ENCODE measurements at places on chromosomes 16 and 17.

GRCh38 chr16:51159296-51159695 is 8.2 kb upstream of the SALL1 start:
- DNase-seq = no peak

DNA sequence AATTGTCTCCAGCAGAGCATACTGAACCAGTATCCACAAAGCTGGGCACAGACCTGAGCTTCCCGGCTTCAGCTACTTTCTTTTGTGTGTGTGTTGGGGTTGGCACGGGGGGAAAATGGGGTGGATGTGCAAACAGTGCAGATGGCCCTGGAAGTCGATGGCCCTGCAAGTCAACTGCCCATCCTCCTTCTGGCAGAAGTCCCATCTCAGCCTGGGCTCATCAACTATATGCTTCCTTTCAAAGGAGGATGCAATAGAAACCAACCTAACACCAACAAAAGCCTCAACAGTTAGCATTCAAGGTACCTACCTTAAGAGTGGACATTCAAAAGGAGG is 55.7 kb downstream of the SOX9 start:
- DNase-seq = no peak

DNA sequence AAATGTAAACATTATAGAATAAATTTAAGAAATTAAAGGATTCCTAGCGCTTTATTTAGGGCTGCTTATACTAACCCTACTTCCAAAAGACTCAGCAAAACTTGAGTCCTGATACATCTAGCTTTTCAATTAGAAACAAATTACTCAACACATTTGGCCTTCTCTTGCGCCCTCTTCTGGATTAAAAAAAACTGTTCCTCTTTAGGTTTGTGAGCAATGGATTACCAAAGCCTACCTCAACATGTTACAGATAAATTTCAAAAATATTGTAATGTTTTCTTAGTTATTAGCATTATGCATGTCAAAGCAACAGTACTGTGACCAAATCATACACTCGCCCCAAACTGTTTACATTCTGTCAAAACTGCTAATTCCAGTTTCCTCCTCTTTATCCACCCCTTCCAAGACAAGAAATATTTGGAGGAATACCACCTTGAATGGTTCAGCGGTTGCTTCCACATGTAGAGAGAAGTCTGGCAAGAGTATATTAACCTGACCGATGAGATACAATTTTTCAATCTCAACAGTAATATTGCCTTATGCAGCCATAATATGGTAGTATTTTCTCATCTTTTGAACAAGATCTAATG is 2.7 kb downstream of the NUFIP2 start:
- DNase-seq = no peak

GRCh38 chr17:80816241-80817103 is 175.2 kb upstream of the CHMP6 start:
- no peak for DNase-seq

- no peak for DNase-seq
Observed at GRCh38 chr16:65845466-65846209, 520.9 kb upstream of the CDH5 start.

DNA sequence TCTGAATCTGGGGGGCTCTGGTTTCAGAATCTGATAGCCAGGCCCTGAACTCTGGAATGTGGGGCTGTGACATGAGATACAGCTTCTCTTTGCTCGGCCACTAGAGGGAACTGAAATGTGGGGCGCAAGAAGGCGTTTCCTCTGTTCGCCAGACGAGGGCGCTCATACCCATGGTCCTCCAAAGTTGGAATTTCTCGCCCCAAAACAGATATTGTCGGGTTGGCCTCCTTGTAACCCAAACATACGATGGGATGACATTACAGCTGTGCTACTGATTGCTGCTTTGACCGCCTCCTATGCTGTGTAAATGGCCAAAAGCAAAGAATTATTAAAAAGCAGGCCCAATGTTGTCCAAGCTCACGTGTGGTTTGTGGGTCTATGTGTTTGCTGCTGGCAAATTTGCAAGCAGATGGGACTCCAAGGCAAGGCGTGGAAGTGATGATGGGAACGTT is 13.1 kb upstream of the MSI2 start:
- DNase-seq = peak; percentile 70

- DNase-seq = no peak
Observed at GRCh38 chr17:74633326-74633725, 9.8 kb upstream of the CD300E start.

DNA sequence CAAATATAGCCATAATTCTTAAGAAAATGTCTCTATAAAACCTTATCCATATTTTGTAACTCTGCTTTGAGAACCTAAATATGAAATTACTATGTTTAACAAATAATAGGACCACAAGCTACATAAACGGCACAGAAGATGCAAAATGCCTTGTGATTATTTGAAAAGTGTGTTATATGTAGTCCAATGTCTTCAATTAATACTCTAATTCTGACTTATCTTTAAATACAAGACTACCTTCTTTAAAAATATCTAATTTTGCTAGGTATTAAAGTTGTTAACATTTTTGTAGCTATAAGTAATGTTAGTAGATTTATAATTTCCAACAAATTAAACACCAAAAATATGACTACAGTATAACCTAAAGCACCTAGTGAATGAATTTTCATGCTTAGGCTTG is 17.0 kb downstream of the PSMD12 start:
- DNase-seq = no peak

- peak; percentile 27 for DNase-seq
Observed at GRCh38 chr17:48011405-48012150, 26.0 kb downstream of the COPZ2 start.

DNA sequence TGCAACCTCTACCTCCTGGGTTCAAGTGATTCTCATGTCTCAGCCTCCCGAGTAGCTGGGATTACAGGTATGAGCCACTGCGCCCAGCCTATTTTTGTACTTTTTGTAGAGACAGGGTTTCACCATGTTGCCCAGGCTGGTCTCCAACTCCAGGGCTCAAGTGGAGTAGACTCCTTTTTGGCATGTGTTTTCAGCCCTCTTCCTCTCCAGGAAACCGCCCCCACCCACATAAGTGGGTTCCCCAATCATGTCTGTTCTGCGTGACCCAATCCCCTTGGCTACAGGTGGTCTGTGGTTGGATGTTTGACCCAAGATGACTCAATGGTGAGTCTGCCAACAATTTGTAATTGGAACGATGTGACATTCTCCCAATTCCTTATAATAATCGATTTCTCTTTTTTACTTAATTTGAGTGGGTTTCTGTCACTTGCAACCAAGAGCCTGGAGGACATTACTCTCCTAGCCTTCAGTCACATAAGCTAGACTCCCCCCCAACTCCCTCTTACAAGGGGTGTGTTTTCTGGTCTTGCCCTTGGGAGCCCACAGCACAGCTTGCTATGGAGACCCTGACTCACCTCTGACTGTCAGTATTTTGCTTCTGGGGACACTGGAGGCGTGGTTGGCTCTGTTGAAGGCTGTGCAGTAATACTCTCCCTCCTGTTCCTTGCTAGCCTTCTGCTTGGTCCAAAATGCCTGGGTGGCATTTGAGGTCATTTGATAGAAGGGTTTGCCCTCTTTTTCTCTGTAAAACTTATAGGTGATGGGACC is 34.9 kb downstream of the PECAM1 start:
- DNase-seq = no peak

DNA sequence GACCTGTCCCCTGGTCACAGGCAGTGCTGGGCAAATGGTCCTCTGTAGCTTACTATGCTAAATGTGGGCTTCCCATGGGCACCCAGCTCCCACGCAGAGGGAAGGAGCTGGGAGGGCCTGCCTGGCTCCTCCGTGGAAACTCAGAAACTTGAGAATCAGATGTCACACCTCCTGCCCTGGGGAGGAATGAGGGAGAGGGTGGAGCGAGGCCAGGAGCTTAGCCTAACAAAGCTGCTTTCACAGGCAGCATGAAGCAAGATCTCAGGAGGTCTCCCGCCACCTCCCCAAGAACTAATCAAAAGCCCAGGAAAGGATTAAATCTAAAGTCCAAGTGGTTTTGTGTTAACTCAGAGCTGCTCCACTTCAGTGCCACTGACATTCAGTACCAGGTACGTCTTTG is 33.6 kb upstream of the XYLT2 start:
- no peak for DNase-seq

- no peak for DNase-seq
Observed at GRCh38 chr16:83813823-83814658, 6.3 kb downstream of the HSBP1 start.

GRCh38 chr17:33214996-33215395 is 78.1 kb downstream of the ASIC2 start:
- DNase-seq = no peak

DNA sequence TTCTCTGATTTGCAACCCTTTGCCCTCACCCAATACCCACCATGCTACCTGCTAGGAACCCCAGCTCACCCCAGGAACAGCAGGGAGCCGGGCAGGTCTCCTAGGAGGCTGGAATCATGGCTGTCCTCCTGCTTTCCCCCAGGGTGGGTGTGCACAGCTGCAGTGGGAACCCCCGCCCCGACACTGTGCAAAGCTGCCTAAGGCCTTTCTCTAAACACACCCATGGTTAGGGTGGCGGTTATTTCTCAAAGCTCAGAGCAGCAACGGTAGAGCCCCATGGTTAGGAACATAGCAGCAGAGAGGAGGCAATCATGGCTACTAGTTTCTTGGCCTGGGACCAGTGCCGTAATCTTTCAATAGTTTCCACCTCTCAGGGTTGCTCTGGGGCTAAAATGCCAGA is 52.2 kb downstream of the ABCC12 start:
- no peak for DNase-seq

GRCh38 chr16:66858740-66859396 is 14.7 kb downstream of the CA7 start:
- no peak for DNase-seq

DNA sequence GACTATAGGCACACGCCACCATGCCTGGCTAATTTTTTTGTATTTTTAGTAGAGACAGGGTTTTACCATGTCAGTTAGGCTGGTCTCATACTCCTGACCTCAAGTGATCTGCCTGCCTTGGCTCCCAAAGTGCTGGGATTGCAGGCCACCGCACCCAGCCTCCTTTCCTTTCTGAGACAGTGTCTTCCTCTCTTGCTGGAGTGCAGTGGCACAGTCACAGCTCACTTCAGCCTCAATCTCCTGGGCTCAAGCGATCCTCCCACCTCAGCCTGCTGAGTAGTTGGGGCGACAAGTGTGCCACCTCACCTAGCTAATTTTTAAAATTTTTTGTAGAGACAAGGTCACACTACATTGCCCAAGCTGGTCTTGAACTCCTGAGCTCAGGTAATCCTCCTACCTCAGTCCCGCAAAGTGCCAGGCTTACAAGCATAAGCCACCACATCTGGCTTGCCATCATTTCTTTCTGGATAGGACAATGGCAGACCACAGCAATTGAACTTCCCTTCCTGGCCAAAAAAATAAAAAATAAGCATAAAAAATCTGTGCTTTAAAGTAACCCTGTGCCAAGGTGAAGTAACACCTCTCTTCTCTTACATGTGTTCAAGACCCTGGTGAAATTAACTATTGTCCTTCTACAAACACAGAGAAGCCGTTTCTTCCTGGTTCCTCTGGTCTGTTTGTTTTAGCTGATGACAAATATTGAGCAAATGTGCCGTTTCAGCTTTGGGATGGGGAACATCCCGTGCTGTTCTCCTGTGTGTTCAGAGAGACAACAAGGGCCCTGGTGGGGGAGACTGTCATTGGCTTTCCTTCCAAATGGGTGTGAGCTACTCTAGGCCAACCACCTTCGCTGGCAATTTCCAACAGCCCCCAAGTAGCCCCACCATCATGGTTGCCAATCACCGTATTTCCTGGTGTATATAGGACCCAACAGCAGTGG is 60.2 kb downstream of the EMP2 start:
- DNase-seq = no peak

DNA sequence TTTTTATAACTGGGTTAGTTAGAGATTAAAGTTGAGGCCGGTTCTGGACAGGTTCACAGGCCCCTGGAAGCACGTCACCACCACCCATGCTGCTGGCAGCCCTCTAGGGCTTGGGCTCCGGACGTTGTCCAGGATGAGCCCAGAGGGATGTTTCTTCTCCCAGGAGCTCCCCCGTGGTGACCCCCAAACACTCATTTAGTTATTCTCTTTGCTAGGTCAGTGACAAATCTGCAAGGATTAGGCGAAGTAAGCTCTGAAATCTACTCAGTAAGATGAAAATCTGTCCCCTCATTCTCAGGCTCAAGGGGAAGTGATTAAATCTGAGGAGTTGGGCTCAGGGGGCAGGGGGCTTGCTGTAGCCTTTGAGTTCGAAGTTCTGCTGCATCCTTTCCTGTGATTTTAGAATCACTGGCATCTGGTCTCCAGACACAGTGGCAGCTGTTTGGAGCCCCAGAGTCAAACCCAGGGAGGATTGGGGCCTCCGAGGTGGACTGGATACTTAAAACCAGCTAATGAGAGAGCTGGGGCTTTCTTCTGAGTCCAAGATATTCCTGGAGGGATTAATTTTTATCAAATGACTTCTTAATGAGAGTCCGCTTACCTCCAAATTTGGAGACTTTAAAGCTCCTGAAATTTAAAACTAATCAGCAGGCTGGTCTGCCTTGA is 49.2 kb upstream of the HS3ST2 start:
- no peak for DNase-seq

GRCh38 chr17:35531160-35531559 is 6.3 kb downstream of the SLFN12L start:
- DNase-seq = no peak

DNA sequence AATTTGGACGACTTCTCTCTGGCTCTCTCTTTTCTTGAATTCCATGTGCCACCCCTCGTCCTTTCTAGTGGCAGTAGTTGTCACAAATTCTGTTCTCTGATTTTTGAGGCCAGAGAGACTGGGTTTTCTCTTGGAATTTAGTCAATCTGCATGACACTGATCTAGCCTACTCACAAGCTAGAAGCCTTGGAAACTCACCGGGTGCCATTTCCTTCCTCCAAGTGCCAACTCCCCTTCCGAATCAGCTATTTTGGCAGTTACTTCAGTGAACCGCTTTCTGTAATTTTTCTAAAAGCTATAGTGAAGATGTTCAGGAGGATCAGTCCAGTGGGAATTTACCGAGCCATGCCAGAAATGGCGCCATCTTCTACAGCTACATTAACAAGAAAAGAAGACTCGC is 228.9 kb downstream of the PMP22 start:
- DNase-seq = no peak

GRCh38 chr17:59769887-59770286 is 62.4 kb downstream of the VMP1 start:
- DNase-seq = no peak
